Activated CD4-positive, alpha-beta T cell treated with anti-CD3 and anti-CD28 coated beads, Interleukin-2, Interleukin-4, amounts not matched to agents 100 ng/mL and 50 ng/mL, durations not matched to agents 16 hours and 8 hours (primary cell): ENCODE measurements at places on chromosomes 3 and 15.
A peak's percentile ranks its signal among the peaks of the same experiment; 100 is the strongest.

GRCh38 chr3:127908202-127908601, 6.8 kb upstream of the KBTBD12 start:
- no peak for DNase-seq

DNA sequence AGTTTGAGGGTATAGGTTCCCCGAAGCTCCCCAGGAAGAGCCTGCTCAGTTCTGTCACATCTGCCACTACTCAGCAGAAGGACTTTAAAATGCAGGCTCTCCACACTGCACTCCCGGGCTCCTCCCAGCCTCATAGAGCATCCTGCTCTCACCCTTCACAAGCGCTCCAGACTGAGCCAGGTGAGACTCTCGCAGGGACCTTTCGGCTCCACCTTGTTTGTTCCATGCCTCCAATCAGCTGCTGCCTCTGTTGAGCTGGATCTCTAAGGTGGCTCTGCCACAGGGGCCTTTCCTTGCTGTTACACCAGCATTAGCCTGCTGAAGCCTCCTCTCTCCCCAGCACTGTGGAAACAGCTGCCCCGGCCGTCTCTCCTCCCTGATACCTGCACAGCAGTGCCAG, 56.1 kb downstream of the SLCO3A1 start:
- no peak for DNase-seq

DNA sequence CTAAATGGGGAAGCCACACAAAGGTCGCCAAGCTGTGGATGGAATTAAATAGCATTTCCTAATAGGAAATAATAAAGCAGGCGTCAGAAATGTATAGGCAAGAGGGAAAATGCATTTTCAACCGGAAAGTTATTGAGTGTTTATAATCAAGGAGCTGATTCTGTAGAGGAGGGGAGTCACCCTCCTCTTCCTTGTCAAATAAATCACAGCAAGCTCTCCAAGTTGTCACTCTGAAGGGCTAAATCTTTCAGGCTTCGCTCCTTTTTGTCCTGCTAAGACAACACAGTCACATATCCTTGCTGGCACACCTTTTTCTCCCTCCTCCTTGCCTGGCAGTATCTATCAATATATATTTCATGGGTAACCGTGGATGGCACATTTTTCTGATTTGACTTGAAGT, 338.4 kb downstream of the SATB1 start:
- no peak for DNase-seq

- no peak for DNase-seq
Observed at GRCh38 chr3:125191730-125192129, 20.8 kb downstream of the SLC12A8 start.

DNA sequence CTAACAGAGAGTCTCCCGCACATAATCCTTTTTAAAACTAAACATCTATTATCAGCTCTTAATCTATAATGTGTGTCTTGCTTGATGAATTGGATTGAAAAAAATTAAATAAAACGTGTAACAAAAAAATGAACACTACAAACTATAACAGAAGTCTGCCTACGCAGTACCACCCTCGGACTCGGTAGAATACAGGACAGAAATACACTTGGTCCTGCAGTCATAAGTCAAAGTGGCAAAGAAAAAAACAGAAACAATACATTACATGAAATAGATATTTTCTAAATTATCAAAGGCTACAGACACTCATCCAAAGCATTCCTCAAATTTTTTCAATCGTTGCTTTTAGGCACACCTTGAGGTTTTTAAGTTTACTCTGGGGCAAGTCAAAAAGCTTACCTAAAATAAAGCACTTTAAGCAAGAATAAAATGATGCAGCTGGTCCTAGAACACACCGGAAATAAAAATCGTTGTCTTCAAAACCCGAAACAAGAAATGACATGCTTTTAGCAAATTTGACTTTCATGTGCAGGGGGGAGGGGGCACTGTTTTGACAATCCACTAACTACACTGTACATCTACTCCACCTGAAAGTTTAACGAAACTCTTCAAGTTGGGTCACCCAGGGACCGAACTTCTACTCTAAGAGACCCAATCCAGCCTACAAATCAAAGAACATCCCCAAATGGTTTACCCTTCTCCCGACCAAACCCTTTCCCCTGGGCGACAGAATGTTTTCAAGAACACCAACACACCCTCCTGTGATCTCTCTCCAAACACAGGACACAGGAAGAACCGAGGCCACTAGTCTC, 1.3 kb downstream of the ADAM10 start:
- DNase-seq, result peak; percentile 66

DNA sequence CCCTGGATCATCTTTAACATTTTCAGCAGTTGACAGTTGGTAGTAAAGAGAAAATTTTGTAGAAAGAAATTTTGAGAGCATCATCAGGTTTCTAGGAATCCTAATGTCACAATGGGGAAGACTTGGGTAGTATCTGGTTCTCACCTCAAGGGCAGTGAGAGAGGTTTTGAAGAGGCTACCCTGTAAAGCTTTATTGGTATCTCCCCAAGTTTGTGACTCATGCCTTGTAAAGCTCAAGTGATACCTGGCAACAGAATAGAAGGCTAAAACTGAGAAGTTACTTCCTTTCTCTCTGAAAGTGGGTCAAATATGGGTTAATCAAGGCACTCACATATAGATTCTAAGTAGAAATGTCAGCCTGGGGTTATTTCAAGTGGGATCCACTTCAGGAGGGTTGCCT, 196.4 kb downstream of the SUCNR1 start:
- DNase-seq, result no peak
